ENCODE measurements at places on chromosomes 7 and 10.
A peak's percentile ranks its signal among the peaks of the same experiment; 100 is the strongest.

DNA sequence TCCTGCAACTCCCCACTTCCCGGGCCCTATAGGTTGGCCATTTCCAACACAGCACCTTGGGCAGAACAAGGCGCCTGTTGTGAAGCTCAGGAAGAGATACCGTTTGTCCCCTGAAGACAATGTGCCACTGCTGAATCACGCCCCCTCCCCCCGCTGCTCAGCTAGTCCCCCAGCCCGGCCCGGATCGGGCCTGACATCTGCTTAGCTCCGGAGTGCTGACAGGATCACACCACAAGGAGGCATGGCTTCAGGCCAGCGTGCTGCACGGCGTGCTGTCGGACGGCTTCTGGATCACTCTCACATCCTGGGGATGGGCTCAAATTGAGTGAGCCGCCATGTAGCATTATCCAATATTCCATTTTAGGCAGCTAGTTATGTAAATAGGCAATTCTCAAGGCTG, 62.1 kb upstream of the EFCAB10 start:
- H3K36me3 ChIP-seq, result peaks cover 69% of the 10 kb centered on the region
- no peak overlapping the region for H3K4me3 ChIP-seq
- DNase-seq, result no peak
- no peaks in the 10 kb centered on the region for H3K4me1 ChIP-seq
- H3K27ac ChIP-seq, result no peak overlapping the region

- no peaks in the 10 kb centered on the region for H3K36me3 ChIP-seq
- peaks cover 2% of the 10 kb centered on the region for H3K27me3 ChIP-seq
- no peak overlapping the region for H3K27ac ChIP-seq
- H3K4me3 ChIP-seq, result no peak overlapping the region
- no peaks in the 10 kb centered on the region for H3K4me1 ChIP-seq
Observed at GRCh38 chr7:117839507-117839906, 33.7 kb downstream of the CTTNBP2 start.

GRCh38 chr7:70237831-70238575, 639.7 kb downstream of the AUTS2 start:
- no peak overlapping the region for H3K27ac ChIP-seq
- no peaks in the 10 kb centered on the region for H3K4me1 ChIP-seq
- H3K36me3 ChIP-seq, result no peaks in the 10 kb centered on the region
- DNase-seq, result no peak
- H3K27me3 ChIP-seq, result no peaks in the 10 kb centered on the region

DNA sequence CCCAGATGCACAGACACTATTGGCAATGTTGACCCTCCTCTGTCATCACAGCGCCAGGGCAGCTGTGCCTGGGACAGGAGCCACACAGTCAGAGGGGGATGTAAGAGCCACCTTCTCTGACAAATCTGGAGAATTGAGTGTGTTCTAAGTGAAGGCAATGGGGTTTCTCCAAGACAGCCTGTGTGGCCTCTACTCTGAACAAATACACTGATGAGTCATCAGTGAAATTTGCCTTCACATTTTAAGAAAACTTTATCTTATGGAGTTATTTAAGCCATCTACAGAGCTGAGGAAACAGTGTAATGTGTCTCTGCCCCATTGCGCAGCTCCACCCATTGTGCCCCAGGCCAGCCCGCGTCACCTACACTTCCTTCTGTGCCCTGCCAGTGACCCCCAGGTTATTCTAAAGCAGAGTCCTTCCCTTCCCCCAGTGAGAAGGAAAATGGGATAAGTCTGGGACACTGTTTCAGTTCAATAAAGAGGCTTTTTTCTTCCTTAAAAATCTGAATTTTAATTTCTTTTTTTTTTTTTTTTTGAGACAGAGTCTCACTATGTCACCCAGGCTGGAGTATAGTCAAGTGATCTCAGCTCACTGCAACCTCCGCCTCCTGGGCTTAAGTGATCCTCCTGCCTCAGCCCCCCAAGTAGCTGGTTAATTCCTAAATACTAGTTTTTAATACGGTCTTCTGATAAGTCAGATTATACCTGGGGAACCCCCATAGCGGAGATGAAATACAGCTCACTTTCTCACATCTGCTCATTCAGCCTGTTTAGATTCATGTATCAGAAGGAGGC, 21.8 kb downstream of the AKR1E2 start:
- H3K27ac ChIP-seq, result peak overlapping the region; percentile 63
- no peaks in the 10 kb centered on the region for H3K27me3 ChIP-seq
- H3K36me3 ChIP-seq, result no peaks in the 10 kb centered on the region
- peak; percentile 43 for DNase-seq

GRCh38 chr7:131726031-131726430, 169.6 kb upstream of the PODXL start:
- H3K27ac ChIP-seq, result no peak overlapping the region
- no peak overlapping the region for H3K4me3 ChIP-seq
- H3K4me1 ChIP-seq, result no peaks in the 10 kb centered on the region
- DNase-seq, result no peak
- no peaks in the 10 kb centered on the region for H3K27me3 ChIP-seq

DNA sequence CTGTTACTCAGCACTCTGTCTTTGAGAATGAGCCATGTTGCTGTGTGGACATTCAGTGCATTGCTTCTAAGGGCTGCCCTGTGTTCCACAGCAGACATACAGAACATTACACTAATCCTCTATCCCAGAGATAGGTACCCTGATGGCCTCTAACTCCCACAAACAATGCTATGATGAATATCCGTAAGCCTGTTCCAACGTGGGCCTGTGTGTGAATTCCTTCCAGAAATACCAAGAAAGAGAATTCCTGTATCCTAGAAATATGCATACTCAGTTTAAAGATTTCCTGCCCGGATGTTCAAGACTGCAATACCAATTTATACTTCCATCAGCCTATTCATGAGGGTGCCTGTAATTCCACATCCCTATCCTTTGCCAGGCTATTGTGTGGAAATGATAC, 21.3 kb upstream of the ST8SIA6 start:
- peak overlapping the region; percentile 47 for H3K27ac ChIP-seq
- H3K4me1 ChIP-seq, result peaks cover 30% of the 10 kb centered on the region
- no peaks in the 10 kb centered on the region for H3K27me3 ChIP-seq
- no peaks in the 10 kb centered on the region for H3K36me3 ChIP-seq
- H3K4me3 ChIP-seq, result no peak overlapping the region

DNA sequence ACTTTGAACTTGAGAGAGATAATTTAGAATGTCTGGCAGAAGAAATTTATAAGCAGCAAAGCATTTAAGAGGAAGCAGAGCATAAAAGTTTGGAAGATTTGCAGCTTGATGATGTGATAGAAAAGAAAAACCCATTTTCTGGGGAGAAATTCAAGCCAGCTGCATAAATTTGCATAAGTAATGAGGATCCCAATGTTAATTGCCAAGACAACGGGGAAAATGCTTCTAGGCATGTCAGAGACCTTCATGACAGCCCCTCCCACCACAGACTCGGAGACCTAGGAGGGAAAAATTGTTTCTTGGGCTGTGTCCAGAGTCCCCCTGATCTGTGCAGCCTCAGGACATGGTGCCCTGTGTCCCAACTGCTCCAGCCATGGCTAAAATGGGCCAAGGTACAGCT, 263.6 kb upstream of the POT1 start:
- no peaks in the 10 kb centered on the region for H3K27me3 ChIP-seq
- H3K4me1 ChIP-seq, result no peaks in the 10 kb centered on the region
- no peaks in the 10 kb centered on the region for H3K36me3 ChIP-seq
- no peak overlapping the region for H3K4me3 ChIP-seq
- no peak for DNase-seq

- DNase-seq, result no peak
- no peaks in the 10 kb centered on the region for H3K27me3 ChIP-seq
- H3K4me1 ChIP-seq, result no peaks in the 10 kb centered on the region
- no peak overlapping the region for H3K27ac ChIP-seq
- no peak overlapping the region for H3K4me3 ChIP-seq
Observed at GRCh38 chr10:131249238-131249954, 62.1 kb downstream of the TCERG1L start.

GRCh38 chr10:34637418-34637911, 177.6 kb downstream of the PARD3 start:
- no peaks in the 10 kb centered on the region for H3K27me3 ChIP-seq
- no peak overlapping the region for H3K27ac ChIP-seq
- H3K36me3 ChIP-seq, result no peaks in the 10 kb centered on the region
- H3K4me3 ChIP-seq, result no peak overlapping the region
- DNase-seq, result peak; percentile 23

DNA sequence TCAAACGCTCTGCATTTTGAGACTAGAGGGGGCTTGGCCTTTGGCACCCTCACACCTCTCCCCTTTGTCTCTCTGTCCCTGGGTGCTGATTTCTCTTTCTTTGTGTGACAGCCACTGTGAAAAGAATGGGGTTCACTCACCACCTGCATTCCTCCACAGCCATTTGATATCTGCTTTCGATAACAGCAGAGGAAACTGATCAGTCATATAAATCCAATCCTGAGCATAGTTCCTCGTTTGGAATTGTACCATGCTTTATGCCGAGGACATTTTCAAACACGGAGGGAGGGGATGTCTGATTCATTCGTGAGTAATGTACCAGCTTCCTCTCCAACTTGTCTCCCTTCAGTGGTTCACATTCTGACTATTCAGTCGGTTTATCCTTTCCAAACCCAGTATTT, 15.8 kb downstream of the MET start:
- H3K4me1 ChIP-seq, result no peaks in the 10 kb centered on the region
- no peak overlapping the region for H3K4me3 ChIP-seq
- peak; percentile 70 for DNase-seq
- H3K27me3 ChIP-seq, result peaks cover 2% of the 10 kb centered on the region
- H3K27ac ChIP-seq, result no peak overlapping the region
- no peaks in the 10 kb centered on the region for H3K36me3 ChIP-seq

DNA sequence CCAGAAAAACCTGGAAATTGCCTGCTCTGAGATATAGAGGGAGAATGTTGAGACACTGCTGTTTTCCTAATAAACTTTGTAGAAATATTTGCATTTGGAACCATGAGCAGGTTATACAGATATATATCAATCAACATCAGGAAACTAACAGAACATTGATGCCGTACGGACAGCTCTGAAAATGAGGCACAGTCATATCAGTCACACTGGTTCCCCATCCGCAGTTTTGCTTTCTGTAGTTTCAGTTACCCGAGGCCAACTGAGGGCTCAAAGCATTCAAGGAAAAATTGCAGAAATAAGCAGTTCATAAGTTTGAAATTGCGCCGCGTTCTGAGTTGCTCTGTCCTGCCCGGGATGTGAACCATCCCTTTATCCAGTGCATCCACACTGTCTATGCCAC, 137.9 kb downstream of the KLF6 start:
- no peaks in the 10 kb centered on the region for H3K27me3 ChIP-seq
- no peak for DNase-seq
- H3K36me3 ChIP-seq, result no peaks in the 10 kb centered on the region
- no peaks in the 10 kb centered on the region for H3K4me1 ChIP-seq
- H3K27ac ChIP-seq, result no peak overlapping the region
- no peak overlapping the region for H3K4me3 ChIP-seq

- no peak overlapping the region for H3K27ac ChIP-seq
- DNase-seq, result no peak
- peaks cover 10% of the 10 kb centered on the region for H3K4me1 ChIP-seq
- H3K27me3 ChIP-seq, result peaks cover 13% of the 10 kb centered on the region
- no peaks in the 10 kb centered on the region for H3K36me3 ChIP-seq
Observed at GRCh38 chr7:106018566-106019469, 55.8 kb downstream of the CDHR3 start.

- H3K4me1 ChIP-seq, result peaks cover 25% of the 10 kb centered on the region
- peaks cover 67% of the 10 kb centered on the region for H3K36me3 ChIP-seq
- H3K27ac ChIP-seq, result no peak overlapping the region
- no peak overlapping the region for H3K4me3 ChIP-seq
- no peak for DNase-seq
Observed at GRCh38 chr10:79176052-79176501, 107.3 kb downstream of the ZMIZ1 start.

- H3K36me3 ChIP-seq, result no peaks in the 10 kb centered on the region
- no peaks in the 10 kb centered on the region for H3K4me1 ChIP-seq
- no peaks in the 10 kb centered on the region for H3K27me3 ChIP-seq
- H3K27ac ChIP-seq, result no peak overlapping the region
- H3K4me3 ChIP-seq, result no peak overlapping the region
- no peak for DNase-seq
Observed at GRCh38 chr10:32713560-32713959, 244.5 kb downstream of the ITGB1 start.

DNA sequence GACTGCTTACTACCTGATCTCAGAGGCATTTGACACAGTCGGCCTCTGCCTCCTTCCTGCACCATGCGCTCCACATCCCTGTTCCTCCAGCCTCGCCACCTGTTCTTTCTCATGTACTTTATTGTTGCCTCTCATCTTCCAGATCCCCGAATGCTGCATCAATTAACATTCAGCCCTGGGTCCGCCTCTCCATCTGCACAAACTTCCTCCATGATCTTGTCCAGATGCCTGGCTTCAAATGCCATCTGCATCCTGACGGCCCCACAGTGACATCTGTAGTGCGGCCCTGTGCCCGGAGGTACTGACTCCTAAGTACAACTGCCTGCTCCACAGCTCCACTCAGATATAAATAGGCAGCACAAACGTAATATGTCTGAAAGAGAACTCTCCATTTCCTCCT, 51.2 kb upstream of the STK17A start:
- H3K27ac ChIP-seq, result no peak overlapping the region
- DNase-seq, result no peak
- H3K4me1 ChIP-seq, result no peaks in the 10 kb centered on the region
- no peak overlapping the region for H3K4me3 ChIP-seq
- H3K36me3 ChIP-seq, result no peaks in the 10 kb centered on the region

DNA sequence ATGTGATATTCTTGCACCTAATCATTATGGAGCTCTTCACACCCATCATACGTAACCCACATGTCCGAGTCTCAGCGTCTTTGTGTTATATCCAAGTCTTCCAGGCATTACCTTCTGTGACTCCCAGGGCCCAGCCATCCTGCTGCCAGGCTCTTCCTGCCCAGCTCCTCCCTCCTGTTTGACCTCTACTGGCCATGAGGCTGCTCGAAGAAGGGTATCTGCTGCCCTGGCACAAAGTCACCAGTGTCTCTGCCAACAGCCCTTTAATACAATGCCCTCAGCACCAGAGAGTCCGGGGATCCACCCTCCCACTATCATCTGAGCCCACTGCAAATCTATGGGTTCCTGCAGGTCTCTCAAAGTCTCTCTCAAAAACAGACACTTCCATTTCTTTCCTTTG, 65.3 kb upstream of the WAC start:
- H3K27me3 ChIP-seq, result no peaks in the 10 kb centered on the region
- no peaks in the 10 kb centered on the region for H3K36me3 ChIP-seq
- no peak overlapping the region for H3K4me3 ChIP-seq
- H3K4me1 ChIP-seq, result peaks cover 14% of the 10 kb centered on the region
